Retina (tissue), 1 donor: ENCODE measurements at places on chromosomes 1 and 21.

- DNase-seq, result no peak
These were observed 866.2 kb downstream of the LRRIQ3 start for GRCh38 chr1:73331726-73332125.

DNA sequence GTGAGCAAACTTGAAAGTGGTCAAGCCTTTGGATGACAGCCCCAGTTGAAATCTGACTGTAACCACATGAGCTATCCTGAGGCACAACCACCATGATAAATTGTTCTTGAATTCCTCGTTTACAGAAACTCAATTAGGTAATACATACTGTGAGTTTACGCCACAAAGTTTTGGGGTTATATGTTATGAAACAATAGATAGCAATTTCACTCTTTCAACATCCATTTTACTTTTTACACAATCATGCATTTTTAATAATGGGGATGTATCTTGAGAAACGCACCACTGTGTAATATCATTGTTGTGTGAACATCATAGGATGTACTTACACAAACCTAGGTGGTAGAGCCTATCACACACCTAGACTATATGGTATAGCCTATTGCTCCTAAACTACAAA, 35.4 kb downstream of the OR2C3 start:
- DNase-seq, result no peak

DNA sequence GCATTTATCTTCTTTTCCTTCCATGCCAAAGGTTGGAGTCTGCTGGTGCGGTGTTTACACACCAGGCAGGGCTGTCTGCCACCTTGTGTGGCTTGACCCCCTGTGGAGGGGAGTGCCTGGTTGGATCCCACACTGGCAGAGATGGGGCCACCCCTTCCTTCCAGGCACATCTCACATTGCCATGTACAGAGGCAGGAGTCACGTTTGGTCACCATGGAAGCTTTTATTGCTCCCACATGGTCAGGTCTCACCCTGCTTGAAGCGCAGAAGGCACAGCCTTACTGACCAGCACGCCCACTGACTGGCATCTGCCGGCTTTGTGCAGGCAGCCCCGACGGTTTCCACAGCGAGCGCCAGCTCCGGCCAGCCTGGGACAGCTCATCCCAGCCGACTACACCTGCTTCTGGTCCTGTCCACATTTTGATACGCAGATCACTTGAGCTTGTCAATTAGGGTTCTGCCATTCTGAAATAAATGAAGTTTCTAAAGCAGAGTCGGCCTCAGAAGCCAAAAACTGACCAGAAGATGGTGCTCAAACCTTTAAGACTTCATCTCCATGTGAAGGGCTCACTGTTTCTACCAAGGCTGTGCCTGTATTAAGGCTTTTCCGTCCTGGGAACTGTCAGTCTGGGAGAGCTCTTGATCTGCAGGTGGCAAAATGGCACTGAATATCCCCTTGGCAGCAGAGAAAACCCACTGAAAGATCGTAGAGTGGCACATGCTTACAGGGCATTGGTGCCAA, 35.6 kb upstream of the EPHA8 start:
- peak; percentile 49 for DNase-seq

GRCh38 chr1:3461238-3461933, 6.9 kb downstream of the ARHGEF16 start:
- DNase-seq, result no peak

- peak; percentile 36 for DNase-seq
These were observed 13.9 kb upstream of the PRMT2 start for GRCh38 chr21:46621457-46622182.

DNA sequence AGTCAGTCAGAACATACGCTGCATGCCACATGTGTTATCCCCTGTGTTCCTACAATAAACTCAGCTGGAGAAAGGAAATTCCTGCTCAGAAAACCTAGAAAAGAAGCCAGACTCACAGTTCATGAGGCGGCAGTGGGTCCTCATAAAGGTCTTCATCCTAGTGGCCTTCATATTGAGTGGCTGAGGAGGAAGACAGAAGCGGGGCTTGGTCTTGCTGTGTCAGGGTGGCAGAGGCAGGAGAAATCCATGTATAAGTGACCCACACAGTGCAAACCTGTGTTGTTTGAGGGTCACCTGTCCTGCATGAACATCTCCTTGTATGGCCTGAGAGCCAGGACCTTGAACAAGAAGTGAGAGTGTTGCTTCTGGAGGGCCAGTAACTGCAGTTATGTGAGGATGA, 4.0 kb upstream of the WNT3A start:
- no peak for DNase-seq

- DNase-seq, result no peak
These were observed 5.5 kb downstream of the C2CD2 start for GRCh38 chr21:41948078-41948895.

DNA sequence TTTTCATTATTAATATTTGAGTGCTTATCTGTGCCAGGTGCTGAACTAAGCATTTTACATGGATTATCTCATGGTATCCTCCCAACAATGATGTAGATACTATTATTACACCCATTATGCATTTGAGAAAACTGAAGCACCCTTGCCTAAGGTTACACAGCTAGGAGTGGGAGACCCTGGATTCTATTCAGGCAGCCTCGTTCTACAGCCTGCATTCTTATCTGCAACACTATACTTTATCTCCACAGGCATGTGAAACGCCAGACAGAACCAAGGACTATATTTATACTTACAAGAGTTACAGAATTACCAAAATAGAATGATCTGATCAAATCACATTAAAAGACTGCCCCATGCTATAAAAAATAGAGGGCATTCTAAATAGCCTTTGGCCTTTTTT, 22.4 kb downstream of the LPAR3 start:
- DNase-seq, result no peak

GRCh38 chr1:51417496-51418383, 87.4 kb upstream of the TTC39A start:
- DNase-seq, result no peak

DNA sequence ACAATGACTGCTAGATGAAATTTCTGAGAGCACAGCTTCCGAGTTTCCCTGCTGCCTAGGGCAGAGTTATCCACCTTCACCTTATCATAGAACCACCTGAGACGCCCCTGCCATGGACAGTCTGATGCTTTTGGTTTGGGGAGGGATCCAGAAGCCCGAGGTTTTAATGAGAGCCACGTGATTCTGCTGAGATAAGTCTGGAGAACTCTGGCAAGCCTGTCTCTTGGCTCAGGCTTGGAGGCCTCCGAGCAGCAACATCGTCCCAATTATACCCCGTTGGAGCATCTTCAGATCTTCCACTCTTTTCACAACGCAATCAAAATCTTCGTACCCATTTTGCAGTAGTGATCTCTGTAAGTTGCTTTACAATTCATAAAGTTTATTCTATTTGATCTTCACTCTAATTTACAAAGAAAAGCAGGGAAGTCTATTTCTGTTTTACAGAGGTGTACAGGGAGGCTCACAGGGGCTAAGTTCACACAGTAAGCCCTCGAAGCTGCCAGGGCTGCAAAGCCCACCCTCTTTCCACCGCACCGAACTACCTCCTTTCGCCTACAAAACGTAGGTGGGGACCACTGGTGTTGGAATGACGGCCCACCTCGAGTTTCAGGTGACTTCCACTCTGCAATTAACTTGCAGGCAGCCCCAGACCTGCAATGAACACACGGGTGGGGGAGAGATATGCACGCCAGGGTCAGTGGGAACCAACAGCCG, 513 bp upstream of the HHAT start:
- DNase-seq, result peak; percentile 50

DNA sequence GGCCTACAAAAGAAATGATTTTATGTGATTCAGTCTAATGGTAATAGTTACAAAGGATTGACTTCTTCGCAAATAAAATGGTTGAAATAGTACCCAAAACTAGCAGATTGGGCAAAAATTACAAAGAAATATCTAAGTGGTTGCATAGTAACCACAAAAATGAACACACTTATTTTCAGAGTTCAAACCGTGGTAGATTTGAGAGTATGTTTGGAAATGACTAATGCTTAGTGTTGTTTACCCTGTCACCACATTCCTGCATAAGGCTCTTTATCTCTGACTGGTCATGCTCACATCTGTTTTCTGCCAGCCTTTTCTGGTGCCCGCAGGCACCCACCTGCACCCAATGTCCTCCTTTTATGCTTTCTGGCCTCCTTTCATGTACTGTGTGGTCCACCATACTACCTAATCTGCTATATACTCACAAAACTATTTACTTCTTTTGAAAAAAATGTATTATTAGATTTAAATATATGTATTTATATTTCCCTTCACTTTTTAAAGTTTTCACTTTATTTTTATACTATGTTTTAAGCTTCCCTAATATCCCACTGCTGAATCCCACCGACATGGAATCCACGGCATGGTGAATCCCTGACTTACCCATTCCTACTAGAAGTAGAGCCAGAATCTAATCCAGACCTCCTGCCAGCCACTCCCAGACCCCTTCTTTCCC, 30.3 kb downstream of the PTPRC start:
- DNase-seq, result no peak

DNA sequence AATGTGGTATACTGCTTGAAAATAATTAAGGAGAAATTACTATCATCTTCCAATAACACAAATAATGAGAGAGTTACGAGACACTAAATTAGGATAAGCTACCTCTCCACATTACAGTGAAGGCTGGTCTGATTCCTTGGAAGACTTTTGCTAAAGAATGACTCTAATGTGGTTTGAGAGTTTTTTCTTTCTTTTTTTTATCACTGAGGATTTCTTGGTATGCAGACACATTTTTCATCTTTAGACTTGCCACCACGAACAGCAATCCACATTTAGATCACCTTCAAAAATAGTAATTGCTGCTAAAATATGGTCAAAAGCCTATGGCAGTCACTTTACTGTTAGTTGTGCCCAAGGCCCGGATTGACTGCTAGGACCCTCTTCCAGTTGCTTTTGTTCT, 16.6 kb upstream of the TMEM35B start:
- DNase-seq, result no peak

GRCh38 chr1:75198163-75198562, 64.0 kb downstream of the LHX8 start:
- DNase-seq, result no peak

GRCh38 chr1:100266741-100267140, 725 bp downstream of the RTCA start:
- no peak for DNase-seq

GRCh38 chr1:179079113-179079761, 2.6 kb upstream of the TOR3A start:
- DNase-seq, result peak; percentile 65

DNA sequence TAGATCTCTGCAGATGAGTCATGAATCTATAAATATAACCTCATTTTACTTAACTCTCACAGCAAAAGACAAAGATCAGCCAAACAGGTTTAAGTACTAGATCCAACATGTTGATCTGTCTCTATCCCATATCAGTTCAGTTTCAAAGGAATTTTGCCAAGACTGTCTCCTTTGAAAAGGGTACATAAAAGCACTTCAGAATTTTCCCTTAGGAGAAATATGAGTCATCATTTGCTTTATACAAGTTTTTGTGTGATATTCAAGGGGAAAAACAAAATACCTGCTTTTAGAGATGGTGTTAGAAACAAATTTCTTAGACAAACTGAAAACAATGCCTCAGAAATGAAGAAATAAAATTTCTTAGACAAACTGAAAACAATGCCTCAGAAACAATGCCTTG, 73.5 kb upstream of the LRRC7 start:
- no peak for DNase-seq

- DNase-seq, result peak; percentile 34
These were observed 148.5 kb downstream of the GDAP2 start for GRCh38 chr1:117780687-117781475.

DNA sequence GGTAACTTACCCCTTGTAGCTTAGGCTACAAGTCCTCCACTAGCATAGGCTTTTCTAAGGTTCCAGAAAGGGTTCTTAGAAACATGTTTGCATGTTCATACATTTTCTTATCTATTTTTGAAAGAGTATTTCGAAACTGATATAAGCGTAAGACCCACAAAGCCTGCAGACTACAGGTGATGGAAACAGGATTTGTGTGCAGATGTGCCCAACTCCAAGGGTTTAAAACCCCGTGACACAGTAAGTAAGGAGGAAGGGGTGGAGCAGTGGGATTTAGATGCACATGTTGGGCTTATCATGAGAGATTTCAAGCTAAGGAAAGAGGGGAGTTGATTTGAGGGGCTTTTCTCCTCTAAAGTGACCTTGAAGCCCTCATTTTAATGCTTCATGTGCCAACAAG, 164.7 kb downstream of the LTN1 start:
- no peak for DNase-seq

- peak; percentile 87 for DNase-seq
These were observed 27.7 kb downstream of the PTPRF start for GRCh38 chr1:43558346-43558841.

DNA sequence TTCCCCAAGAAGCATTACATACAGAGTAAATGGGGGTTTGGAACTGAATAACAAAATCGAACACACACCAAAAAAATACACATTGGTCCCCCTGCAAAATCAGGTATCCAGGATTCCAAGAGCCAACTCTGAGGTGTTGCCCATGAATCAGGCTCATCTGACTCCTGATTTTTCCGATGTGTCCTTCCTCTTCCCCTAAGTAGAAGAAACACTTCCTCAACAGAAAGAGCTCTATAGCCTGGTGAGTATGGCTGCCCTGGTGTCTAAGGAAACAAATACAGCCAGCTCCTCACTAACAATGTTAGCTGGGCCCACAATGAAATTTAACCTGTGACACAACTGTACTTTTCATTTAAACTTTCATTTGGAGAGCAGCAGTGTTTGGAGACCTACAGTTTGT, 33.6 kb downstream of the ERI3 start:
- no peak for DNase-seq

DNA sequence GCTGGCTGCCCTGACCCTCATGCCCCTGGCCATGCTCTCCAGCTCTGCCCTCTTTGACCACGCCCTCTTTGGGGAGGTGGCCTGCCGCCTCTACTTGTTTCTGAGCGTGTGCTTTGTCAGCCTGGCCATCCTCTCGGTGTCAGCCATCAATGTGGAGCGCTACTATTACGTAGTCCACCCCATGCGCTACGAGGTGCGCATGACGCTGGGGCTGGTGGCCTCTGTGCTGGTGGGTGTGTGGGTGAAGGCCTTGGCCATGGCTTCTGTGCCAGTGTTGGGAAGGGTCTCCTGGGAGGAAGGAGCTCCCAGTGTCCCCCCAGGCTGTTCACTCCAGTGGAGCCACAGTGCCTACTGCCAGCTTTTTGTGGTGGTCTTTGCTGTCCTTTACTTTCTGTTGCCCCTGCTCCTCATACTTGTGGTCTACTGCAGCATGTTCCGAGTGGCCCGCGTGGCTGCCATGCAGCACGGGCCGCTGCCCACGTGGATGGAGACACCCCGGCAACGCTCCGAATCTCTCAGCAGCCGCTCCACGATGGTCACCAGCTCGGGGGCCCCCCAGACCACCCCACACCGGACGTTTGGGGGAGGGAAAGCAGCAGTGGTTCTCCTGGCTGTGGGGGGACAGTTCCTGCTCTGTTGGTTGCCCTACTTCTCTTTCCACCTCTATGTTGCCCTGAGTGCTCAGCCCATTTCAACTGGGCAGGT, 3.8 kb downstream of the GPR61 start:
- DNase-seq, result no peak

- no peak for DNase-seq
These were observed 87.1 kb downstream of the ABCA4 start for GRCh38 chr1:94033849-94034248.

GRCh38 chr1:110565565-110565964, 40.6 kb downstream of the KCNA2 start:
- peak; percentile 63 for DNase-seq
